Retina (tissue), 1 donor: ENCODE measurements at places on chromosomes 7 and 10.

DNA sequence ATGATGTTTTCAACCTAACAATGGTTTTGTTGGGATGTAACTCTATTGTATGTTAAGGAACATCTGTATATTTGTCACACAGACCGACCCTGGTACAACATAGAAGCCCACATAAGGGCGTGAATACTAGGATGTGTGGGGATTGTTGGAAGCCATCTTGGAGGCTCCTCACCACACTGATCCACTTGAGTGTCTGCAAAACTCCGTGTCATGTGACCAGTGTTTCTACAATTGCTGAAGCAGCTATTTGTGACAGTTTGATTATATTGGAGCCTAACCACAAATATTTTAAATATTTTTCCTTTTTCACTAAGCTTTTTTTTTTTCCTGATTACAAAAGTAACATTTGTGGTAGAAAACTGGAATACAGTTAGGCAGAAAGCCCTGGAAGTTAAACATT is 27.9 kb downstream of the RALA start:
- no peak for DNase-seq

- peak; percentile 81 for DNase-seq
Measured at GRCh38 chr10:79374312-79375191, 27.3 kb downstream of the PPIF start.

DNA sequence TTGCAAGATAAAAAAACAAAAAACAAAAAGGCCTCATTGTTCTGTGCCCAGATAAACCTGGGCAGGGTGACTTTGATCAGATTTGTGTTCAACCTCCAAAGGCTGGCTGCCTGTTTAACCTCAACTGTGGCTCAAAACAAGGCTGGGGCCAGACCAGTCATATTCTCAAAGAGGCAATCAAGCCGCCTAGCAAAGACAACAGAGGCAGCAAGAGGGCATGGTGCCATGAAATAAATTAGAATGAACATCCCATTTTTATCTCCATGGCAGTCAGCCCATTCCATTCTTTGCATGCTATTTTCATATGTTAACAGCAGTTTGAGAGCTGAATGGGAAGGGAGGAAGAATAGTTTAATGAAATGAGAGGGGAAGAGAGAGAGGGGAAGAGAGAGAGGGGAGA is 1150.3 kb downstream of the TYW1 start:
- DNase-seq: no peak

DNA sequence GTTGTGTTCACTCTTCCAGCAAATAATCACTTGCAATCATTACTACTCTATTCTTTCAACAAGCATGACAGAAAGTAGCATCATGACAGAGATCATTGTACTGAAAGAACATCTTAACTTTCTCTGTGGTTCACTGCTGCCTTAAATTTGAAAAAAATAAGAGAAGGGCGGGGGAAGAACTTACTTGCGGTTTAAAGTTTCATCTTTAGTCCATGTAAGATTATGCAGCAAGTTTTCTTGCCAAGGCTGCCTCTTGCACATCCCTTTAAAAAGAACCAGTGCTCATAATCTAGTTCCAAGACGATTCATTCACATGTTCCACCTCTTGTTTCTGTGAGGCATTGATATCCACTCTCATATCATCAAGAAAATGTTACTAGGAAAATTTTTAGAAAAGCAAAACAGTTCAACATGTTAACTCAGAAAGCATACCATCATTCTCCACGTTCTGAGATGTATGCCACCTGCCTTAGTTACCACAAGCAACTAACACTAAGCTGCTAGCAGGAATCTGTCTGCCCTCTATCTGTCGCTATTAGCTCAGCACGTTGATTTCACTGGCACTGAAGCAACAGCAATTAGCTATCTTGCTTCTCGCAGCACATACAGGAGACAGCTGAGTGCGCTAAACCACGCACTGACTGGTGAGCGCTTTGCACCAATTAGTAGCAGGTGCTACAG is at the start of gene PCDH15:
Gene PCDH15, minus strand, starts transcription at position 491 of the 681 bp plus-strand sequence. CDS start 136,969 bp downstream, outside the sequence.
- DNase-seq: peak; percentile 79

GRCh38 chr10:32379950-32380551 is 33.1 kb upstream of the EPC1 start:
- peak; percentile 20 for DNase-seq
